H9 (cell line): ENCODE measurements at places on chromosomes 2 and 18. TPM values are rescaled to one million over a fixed set of nuclear protein-coding genes. Genes with fewer than 3 reads are reported as not detected.

- no peak for DNase-seq
These were observed 639.1 kb upstream of the SLC39A10 start for GRCh38 chr2:195017890-195018289.

DNA sequence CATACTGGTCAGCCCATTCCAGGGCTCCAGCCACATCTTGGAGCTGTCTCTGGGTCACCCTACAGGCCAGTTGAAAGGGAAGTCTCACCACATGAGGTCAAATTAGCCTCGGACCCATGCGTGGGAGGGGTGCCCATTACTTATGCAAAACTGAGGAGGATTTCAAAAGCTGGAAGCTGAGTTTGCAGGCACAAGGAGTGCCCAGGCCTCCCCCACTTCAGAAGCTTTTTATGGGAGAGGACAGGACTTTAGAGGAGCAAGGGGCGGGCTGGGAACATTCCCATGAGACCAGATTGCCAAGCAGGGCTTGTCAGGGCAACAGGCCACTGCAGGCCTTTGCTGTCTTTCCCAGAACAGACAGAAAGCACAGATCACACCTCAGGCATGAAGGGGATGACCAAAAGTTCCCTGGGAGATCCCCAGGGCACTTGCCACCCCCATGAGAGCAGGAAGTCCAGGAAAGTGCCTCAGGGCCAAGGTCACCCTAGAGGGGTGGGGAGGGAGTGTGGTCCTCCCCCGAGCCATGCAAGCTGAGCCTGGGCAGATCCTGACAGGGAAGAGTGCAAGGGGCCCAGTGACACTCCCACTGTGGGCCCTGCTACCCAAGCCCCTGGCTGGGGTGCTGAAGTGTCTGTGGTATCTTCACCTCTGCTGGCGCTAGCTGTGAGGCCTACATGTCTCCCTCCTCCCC, 267.7 kb downstream of the BCL11A start:
- no peak for DNase-seq

- no peak for DNase-seq
These were observed 5.2 kb upstream of the NOSTRIN start for GRCh38 chr2:168797286-168797655.

DNA sequence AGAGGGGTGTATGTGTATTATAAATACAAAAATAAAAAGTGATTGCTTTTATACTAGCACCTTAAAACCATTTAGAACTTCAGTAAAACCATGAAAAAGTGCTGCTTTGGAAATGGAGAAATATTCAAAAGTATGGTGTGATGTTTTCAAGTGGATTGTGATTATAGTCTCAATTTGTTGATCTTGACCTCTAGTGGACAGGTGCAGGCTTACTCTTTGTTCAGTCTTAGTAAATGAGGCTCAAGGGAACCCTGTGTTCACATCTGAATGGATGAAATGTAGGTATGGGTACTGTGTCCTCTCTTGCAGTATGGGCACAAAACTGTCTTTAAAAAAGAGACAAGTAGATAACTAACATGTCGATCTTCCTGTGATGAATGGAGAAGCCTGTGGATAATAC, 145.8 kb downstream of the MCFD2 start:
- no peak for DNase-seq

DNA sequence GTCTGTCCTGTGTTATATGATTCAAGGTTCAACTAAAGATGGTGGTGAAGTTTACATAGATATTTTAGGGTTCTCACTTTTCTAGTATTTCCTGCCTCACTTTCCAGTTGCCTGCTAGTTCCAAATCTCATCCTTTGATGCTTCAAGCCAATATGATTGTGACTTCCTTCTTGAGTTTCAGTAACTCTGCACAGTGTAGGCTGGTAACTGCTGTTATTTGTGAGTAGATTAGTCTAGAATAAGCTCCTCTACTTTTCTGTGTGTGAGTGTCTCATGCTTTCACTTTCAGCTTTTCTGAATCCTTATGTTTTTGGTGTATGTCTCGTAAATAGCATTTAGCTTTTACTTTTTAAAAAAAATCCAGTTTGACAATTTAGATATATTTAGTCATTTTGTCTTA, 42.6 kb downstream of the GALNT1 start:
- no peak for DNase-seq

DNA sequence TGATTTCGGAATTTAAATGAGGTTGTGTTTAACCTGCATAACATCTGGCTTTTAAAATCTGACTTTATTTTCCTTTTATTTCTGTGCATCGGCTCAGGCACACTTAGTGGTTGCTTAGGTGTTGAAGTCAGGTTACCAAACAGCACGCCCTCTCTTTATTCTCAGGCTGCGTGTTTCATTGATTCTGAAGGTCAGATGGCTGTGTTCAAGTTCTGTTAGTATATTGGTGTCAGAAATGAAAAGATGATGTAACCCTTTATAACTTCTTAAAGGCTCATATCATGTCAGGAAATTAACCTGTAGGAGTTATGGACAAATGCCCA, 246.5 kb downstream of the LDLRAD4 start:
- DNase-seq: no peak

- DNase-seq: no peak
These were observed 12.7 kb upstream of the ARID5A start for GRCh38 chr2:96523659-96524481.

DNA sequence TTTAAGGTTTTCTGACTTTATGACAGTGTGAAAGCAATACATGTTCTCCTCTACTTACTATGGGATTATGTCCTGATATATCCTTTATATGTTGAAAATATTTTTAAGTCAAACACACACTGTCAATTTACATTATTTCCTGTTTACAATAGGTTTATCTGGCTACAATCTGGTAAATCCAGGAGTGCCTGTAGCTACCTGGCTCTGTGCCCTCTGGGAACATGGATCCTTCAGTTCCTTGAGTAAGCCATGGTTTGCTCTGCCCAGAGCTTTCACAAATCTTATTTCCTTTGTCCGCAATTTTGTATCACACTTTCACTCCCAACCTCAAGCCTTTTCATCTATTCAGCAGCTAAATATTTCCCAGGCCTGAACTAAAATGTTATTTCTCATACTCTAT, 1582.2 kb upstream of the NXPH2 start:
- no peak for DNase-seq

DNA sequence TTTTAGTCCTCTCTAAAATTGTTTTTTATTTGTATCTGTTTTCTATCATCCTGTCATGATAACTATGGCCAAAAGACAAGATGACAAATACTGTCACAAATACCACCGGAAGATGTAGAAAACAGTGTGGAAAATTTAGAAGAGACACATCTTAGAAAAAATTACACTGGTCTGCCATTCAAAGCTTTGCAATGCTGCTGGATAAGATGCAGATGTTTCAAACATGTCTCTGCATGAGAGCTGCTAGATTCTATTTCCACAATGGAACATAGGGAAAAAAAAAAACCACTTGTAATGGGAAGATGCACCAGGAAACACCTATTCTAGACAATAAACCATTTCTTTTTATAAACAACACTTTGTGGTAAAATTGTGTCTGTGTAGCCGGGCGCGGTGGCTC, 5.8 kb upstream of the TAF1B start:
- DNase-seq: no peak

- no peak for DNase-seq
These were observed 4.0 kb upstream of the RMC1 start for GRCh38 chr18:23499291-23499781.

- no peak for DNase-seq
These were observed 768.9 kb upstream of the CDH7 start for GRCh38 chr18:64981915-64982314.

- DNase-seq: no peak
These were observed 14.4 kb downstream of the EFR3B start for GRCh38 chr2:25056098-25056821.

DNA sequence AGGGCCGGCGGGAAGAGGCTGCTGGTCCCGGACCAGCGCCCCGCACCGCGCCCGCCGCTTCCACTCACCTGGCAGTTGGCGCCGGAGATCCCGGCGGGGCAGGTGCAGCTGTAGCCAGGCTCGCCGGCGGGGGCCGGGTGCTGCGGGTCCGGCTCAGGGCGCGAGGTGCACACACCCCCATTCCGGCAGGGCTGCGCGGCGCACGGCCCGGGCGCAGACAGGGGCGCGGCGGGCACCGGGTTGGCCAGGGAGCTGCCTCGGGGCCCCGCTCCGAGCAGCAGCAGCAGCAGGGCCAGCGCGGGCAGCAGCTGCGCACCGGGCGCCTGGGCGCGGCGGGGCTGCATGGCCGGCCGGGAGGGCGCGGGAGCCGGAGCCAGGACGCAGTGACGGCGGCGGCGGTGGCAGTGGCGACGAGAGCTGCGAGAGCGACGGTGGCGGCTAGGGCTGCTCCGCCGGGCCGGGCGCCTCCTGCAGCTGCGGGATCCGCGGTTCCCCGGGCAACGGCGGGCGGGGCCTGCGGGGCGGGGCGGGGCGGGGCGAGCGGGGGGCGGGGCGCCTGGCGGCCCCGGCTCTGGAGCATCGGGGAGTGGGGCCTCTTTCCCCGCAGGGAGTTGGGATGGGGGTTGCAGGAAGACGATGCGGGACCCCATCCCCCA, at the start of gene DNER:
DNER (minus strand) TSS at position 476 of the 656 bp plus-strand sequence; CDS start at position 344, 132 bp downstream.
- peak; percentile 70 for DNase-seq

DNA sequence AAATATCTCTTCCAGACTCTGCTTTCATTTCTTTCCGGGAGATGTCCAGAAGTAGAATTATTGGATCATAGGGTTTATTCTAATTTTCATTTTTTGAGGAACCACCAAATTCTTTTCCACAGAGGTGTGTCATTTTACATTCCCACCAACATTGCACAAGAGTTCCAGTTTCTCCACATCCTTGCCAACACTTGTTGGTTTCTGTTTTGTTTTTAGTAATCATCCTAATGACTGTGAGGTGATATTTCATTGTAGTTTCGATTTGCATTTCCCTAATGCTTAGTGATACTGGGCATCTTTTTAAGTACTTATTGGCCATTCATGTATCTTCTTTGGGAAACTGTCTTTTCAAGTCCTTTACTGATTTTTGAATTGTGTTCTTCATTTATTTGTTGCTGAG, 513.1 kb downstream of the PARD3B start:
- no peak for DNase-seq

GRCh38 chr2:114742245-114742644, 299.8 kb downstream of the DPP10 start:
- no peak for DNase-seq

DNA sequence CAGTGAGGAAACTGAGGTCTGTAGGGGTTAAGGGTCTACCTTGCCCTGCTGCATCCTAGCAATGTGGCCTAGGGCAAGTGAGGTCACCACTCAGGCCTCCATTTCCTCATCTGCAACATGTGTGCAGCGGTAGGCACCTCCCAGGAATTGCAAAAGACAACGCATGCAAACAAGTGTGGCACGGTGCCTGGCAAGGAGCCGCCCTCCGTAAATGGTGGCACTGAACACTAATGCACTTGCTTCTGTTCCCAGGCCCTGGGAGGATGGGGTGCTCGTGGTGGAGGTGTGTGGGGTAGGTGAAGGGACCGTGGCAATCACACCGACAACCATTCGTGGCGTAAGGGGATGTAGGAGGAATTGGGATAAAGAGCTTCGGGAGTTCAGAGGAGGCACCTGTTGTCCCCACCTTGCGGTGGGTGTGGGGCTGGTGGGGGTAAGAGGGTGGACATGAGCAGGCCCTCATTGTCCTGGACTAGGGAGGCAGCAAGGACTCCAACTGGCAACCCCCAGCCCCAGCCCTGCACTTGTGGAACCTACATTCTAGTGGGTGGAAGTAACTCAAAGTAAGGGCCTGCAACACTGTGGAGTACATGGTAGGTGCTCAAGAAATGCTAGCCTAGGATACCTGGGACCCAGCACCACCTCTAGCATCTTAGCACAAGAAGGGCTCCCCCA, 26.0 kb downstream of the ATOH8 start:
- DNase-seq: no peak

DNA sequence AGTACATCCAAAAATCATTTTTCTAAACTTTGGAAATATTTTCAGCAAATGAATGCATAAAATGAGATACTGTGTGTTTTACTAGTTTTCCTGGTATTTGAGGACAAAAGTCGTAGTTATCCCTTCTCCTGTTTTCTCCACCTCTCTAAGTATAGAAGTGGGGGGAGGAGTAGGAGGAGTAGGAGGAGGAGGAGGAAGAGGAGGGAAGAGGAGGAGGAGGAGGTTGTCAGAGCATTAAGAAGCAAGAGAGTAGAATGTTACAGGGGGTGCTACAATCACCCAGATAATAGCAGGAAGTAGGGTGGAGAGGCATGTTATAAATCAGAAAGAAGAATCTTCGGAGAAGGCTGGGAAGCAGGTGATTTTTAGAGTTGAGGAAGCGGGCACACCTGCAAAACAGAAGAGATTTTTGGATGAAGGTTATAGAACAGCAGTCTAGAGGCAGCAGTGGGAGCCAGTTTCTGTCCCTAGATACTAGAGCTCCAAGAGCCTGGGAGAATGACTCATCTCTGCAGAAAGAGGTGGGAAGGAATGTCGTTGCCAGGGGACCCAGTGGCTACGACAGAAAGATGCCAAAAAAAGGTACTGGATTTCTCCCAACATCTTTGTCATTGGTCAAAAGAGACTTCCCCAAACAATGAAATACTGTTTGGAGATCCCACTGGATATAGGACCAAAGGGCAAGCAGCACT, 44.2 kb upstream of the AQP4 start:
- peak; percentile 41 for DNase-seq

DNA sequence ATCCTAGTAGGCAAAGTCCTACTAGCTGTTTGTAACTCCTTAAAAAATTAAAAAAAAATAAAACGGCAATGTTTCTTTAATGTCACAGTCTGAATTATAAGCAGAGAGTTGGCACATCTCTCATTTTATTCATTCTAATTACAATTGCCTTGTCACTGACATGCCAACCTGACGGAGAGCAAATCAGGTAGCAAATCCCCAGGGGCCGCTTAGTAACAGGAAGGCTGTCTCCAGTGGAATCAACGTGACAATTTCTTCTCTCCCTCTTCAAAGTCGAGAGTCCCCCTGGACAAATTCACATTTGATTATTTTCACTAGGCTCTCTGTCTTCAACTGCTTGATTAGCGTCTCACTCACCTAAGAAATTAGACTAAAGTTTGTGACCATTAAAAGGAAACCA, 1598.9 kb upstream of the PIK3C3 start:
- no peak for DNase-seq

C2orf15 gene
- total RNA-seq: 5.6 and 6.2 TPM in 2 replicates

AKAIN1 gene
- total RNA-seq: not detected in 2 replicates

TNFAIP6 gene
- total RNA-seq: 0.81 and 1.2 TPM in 2 replicates

TBR1 gene
- total RNA-seq: 0.24 TPM in 1 of 2 replicates, not detected in the other

TMEM198 gene
- total RNA-seq: 7.7 and 8.8 TPM in 2 replicates

DYNC2LI1 gene
- total RNA-seq: 8.1 and 8.5 TPM in 2 replicates

IGFBP5 gene
- 0.61 and 0.90 TPM in 2 replicates for total RNA-seq

LRP2 gene
- total RNA-seq: 1.4 and 1.6 TPM in 2 replicates

KCNIP3 gene
- total RNA-seq: 1.5 TPM in 2 replicates

IL18RAP gene
- not detected in 2 replicates for total RNA-seq
